Stimulated activated CD4-positive, alpha-beta T cell treated with anti-CD3 and anti-CD28 coated beads, Interleukin-1b, Interleukin-23, amount 100 ng/mL, for 1 hour (primary cell): ENCODE measurements at places on chromosomes 3 and 15.

DNA sequence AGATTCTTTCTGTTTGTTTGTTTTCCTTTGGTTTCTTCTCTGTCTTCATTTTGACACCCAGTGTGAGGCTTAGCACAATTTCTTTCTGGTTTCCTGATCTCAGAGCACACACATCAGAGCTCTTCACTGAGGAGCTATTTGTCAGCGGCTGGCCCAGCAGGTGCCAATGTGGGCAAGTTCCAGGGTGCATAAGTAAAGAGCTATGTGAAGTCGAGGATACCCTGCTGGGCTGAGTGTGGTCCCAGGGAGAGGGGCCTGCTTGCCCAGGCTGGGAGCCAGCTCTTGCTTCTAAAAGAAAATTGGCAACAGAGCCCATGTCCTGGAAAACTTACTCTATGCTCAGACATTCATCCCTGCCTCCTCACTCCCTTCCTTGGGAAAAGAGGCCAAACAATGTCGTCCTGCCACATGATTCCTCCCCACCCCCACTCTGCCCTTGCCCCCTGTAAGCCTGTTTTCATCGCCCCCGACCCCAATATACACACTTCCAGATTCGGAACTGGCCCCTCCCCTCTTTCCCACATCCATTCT, 101.2 kb downstream of the ST8SIA2 start:
- DNase-seq = no peak

DNA sequence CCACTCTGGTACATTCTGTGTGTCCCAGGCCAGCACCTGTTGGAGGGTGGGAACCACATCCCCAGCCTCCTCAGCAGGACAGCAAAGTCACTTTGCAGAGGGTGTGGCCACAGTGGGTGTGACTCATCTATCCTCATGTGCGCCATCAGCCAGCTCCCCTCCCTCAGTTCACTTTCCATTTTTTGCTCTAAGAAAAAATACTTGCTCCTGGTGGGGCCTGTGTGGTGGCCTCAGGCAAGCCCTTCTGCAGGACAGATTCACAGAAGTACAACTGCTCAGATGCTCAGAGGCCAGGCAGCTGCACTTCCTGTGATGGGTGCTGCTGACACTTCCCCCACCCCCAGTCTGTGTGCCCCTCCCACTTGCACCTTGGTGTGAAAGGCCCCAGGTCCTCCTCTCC, 78.3 kb upstream of the ALDH1L1 start:
- no peak for DNase-seq

DNA sequence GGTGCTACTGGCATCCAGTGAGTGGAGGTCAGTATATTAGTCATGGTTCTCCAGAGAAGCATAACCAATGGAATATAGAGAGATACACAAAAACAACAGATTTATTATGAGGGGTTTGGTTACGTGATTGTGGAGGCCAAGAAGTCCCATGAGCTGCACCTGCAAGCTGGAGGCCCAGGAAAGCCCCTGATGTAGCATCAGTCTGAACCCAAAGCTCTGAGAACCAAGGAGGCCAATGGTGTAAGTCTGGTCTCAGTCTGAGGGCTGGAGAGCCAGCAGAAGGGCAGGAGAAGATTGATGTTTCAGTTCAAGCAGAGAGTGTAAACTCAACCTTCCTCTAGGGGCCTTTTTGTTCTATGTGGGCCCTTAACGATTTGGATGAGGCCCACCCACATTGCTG, 144.1 kb downstream of the KLF13 start:
- no peak for DNase-seq

- DNase-seq = no peak
These were observed 475.4 kb downstream of the OCA2 start for GRCh38 chr15:27623560-27624305.

GRCh38 chr3:197730200-197730599, 6.5 kb downstream of the RUBCN start:
- DNase-seq = no peak
